Fibroblast of mammary gland (primary cell): ENCODE measurements at places on chromosomes 4 and X.

GRCh38 chr4:147942729-147943128, 210.8 kb downstream of the ARHGAP10 start:
- peak; percentile 22 for DNase-seq

DNA sequence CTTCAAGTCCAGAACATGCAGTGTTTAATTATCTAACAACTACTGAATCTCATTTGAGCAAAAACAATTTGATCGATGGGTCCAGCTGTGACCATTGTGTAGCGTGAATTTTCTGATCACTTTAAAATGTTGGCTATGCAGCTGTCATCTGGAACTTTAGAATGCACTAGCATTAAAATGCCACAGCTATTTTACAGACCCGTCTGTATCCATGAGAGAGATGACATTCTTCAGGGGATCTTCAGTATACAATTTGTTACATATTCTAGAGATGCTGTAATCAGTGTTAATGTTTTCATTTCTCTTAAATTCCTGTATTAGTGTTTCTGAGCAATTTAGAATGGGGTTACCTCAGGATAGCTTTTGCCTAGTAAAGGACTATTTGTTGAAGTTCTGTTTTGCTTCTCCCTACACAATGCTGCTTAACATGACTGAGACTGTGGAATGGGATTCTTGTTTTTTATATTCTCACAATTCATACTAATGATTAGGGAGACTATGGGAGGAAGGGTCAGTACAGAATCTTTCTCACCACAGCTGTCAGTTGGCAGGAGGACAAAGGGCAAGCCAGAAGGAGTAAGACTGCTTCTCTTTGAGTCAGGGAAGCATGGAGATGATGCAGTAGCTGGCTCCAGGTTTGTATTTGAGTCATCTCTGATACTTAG, 13.2 kb upstream of the CTSO start:
- DNase-seq, result peak; percentile 88

GRCh38 chr4:72320223-72320948, 248.6 kb downstream of the ADAMTS3 start:
- no peak for DNase-seq

DNA sequence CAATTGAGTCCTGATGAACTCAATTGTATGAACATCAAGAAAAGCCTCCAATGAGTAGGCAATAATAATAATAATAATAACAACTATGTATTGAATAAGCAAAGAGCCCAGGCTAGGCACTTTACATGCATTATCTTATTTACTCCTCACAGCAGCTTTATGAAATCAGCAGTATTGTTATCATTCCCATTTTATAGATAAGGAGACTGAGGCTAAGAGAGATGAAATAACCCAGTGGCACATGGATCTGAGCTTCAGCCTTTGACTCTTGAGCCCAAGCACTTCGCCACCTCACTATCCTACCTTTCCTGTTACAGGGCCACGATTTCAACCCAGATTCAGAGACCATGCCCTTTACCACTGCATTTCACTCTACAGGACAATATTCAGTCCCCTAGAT, 3.2 kb downstream of the RAB33A start:
- DNase-seq, result no peak

GRCh38 chrX:40243755-40244515, 146.2 kb upstream of the BCOR start:
- no peak for DNase-seq

DNA sequence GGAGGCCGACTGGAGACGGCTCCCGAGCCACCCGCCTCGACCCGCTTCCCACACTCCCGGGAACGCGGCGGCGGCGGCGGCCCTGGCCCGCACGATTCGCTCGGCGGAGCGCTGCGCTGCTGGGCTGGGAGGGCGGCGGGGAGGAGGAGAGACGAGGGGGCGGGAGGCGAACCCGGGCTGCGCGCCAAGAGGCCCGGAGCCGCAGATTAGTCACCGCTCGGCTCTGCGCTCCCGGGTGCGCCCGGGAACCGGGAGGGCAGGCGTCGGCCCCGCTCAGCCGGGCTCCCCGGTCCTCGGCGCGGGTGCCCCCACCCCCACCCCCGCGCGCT, 11.2 kb upstream of the BCOR start:
- peak; percentile 75 for DNase-seq

DNA sequence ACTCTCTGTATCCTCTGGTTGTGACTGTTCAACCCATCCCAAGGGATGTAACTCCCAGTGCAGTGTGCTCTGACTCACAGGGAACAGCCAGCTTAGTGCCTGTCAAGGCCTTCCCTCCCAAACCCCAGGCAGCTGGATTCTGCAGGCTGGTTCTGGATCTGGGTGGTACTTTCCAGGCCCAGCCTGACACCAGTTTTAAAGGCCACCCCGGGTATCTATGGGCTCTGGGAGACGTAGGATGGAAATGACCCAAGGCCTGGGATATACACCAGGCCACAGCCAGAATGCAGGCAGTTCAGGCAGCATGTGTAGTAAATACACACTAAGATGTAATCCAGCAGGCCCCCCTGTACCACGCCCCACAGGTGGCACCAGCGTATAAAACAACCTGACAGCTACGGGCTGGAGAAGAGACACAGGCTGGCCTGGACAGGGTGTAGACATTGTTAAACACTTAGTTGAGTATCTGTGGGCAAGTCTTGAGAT, 64.2 kb downstream of the SPINK2 start:
- peak; percentile 87 for DNase-seq
